ENCODE measurements at places on chromosomes 3 and 15.

GRCh38 chr3:150073031-150073430 lies 102.3 kb upstream of the PFN2 start:
- no peak for DNase-seq

- peak; percentile 23 for DNase-seq
These were observed 29.5 kb upstream of the USP3 start for GRCh38 chr15:63474810-63475316.

DNA sequence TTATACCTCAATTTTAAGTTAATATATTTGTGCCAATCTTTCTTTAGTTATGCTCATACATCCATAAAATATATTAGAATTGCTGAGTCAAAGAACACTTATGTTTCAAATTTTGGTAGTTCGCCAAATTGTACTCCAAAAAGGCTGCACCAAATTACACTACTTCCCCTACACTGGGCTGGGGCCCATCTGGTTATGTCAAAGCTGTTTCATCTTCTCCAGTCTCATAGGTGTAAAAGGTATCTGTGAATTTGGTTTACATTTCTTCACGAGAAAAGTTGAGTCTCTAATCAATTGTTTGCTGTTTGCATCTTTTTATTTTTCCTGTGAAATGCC lies 706 bp downstream of the FSIP1 start:
- DNase-seq, result peak; percentile 11

DNA sequence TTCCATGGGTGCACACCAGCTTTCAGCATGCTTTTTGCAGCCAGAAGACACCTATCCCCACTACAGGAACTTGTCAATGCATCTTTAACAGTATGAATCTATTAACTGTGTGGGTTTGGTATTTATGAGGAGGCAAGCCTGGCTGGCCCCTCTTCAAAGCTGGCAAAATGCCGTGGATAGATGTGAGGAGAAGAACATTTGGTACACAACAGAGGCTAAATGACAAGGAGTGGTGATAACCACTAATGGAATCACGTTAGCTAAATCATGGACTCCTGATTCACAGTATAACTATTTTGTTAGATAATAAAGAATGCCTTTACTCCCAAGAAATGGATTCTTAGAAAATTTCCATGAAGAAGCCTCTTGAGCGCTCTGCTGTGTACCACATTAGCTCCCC lies 187.2 kb downstream of the CLSTN2 start:
- no peak for DNase-seq

GRCh38 chr3:45224824-45225464 lies 1.1 kb downstream of the TMEM158 start:
- DNase-seq, result peak; percentile 8

- peak; percentile 82 for DNase-seq
These were observed at the start of gene ALS2CL for GRCh38 chr3:46693038-46693891. Gene ALS2CL, minus strand, starts transcription at chr3:46693679. Its CDS starts 4,239 bp downstream, at chr3:46689440.

DNA sequence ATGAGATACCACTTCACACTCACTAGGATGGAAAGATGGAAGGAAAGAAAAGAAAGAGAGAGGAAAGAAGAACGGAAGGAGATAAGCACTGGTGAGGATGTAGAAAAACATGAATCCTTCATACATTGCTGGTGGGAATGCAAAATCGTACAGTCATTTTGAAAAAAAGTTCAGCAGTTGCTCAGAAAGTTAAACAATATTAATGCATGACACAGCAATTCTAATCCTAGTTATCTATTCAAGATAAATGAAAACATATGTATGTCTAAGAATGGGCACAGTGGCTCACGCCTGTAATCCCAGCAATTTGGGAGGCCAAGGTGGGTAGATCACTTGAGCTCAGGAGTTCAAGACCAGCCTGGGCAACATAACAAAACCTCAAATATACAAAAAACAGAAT lies 59.1 kb downstream of the SENP7 start:
- no peak for DNase-seq

GRCh38 chr15:71396536-71397125 lies 281.4 kb downstream of the THSD4 start:
- DNase-seq, result no peak

GRCh38 chr3:124174910-124175874 lies 183.3 kb upstream of the ROPN1 start:
- no peak for DNase-seq

DNA sequence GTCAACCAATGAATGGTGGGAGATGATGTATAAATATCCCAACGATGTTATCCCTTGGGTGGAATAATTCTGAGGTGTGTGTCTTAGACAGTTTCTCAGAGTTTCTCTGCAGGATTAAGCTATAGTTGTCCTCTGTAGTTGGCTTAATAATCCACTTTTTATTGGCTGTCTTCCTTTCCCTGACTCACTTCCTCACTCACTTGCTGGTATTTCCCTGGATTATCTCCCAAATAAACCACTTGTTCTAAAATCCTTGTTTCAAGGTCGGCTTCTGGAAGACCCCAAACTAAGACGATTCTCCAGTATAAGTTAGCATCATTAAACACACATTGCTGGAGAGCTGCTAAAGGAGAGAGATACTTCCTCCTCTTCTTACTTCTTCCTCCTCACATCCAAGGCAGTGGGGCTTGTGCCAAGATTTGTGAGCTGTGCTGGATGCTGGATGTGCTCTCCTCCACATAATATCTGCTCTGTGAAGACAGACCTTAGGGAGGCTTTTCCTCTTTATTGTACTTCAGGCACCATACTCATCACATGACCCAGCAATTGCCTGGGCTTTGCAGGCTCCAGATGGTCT lies 22.5 kb upstream of the ROPN1 start:
- DNase-seq, result no peak

GRCh38 chr3:53109190-53109589 lies 21.0 kb downstream of the RFT1 start:
- DNase-seq, result no peak

- DNase-seq, result no peak
These were observed 63.7 kb downstream of the EDEM1 start for GRCh38 chr3:5251196-5251583.

DNA sequence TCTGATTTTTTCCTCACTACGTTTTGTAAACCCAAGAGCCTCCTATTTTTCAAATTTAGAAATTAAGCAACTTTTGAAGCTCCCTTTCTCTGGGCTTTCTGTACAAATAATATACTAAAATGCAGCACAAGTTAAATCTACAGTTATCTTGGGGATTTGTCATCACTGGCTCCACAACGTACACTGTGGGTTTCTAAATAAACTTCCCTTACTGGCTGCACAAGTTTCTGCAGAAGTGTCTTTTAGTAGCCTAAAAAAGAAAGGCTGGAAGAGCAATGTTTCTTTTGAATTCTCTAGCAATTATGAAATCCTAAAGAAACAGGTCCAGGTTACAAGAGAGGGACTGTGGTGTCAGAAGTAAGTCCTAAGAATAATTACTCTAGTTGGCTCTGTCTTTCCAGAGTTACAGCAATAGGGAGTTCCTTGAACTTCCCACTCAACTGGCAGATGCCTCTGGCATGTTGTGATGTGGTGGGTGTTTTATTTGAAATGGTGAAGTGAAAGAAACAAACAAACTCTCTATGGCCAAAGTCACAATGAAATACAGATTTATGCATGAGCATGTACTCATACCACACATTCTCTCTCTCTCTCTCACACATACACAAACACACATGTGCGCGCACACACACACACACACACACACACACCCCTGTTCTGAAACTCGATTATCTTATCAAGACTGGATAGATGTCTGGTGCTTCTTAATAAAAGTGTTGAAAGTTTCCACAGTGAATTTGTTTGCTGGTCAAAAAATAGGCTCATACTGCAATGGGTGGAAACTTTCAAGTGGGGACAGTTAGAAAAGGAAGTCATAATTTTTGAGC lies 198.2 kb downstream of the SSR3 start:
- no peak for DNase-seq

GRCh38 chr3:14142567-14143270 lies 17.9 kb downstream of the TMEM43 start:
- peak; percentile 85 for DNase-seq

DNA sequence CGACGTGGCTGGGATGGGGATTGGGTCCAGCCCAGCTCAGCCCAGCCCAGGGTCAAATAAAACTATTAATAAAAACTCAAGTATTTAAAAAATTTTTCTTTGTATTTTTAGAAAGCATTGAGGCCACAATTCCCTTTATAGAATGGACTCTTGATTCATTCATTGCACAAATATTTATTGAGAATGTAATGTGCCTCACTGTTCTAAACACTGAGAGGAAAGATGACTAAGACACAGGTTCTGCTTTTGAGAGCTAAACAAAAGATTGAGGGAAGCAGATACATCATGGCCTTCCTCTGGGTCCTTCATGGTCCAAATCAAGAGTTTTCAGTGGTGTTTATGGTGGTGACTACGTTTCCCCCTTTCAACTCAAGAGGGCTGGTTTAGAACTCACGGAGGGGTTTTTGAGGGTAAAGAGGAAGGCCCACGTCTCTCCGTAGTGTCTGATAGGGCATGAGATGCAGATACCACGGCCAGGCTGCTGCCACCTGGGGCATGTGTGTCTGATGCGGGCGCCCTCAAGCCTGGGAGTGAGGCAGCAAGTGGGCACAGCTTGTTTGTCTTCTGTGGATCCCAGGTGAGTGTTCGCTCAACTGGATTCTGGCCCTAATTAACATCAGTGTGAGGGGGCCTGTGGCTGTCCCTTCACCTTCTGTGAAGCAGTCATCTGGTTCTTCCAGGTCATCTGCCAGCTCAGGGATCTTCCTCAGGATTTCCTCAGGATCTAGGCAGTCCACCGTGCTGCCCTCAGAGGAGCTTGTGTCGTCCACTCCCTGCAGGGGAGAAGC lies 73.5 kb upstream of the SCN5A start:
- no peak for DNase-seq

GRCh38 chr15:44788748-44789147 lies 52.4 kb downstream of the TRIM69 start:
- DNase-seq, result peak; percentile 5

GRCh38 chr15:39273717-39274411 lies 307.0 kb upstream of the THBS1 start:
- DNase-seq, result no peak

GRCh38 chr3:99780749-99781148 lies 36.9 kb upstream of the CMSS1 start:
- no peak for DNase-seq

DNA sequence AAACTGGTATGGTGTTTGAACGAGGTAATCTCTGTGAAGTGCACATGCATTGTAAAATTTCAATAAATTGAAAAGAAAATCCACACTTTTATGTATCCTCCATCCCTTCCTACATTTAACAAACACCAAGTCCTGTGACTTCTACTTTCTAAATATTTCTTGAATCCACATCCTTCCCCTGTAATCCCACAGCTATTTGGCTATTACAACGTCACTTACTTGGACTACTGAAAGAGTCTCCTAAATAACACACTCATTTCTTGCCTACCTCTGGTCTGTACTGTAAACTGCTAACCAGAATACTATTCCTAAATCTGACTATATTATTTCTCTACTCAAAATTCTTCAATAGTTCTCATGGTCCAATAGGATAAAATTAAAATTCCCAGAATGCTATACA lies 176.1 kb downstream of the NEK10 start:
- DNase-seq, result no peak

DNA sequence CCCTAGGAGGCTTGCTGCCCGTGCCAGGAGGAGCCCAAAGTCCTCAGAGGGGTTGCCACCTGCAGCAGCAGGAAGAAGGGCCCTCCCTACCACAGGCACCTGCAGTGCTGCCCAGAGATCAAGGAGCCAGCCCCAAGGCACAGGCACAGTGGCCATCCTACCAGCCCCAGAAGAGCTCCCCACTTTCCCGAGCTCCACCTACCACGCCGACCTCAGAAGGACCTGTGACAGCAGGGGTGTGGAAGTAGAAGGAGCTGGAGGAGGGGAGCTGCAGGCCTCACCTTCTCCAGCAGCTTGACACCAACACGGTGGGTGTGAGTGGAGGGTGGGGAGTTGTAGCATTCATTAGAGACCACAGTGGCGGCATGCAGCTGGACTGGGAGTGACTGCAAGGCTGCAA lies 485.8 kb downstream of the GABRG3 start:
- DNase-seq, result no peak

- DNase-seq, result no peak
These were observed 161.6 kb downstream of the TCF12 start for GRCh38 chr15:57079931-57080620.

- no peak for DNase-seq
These were observed 114.9 kb downstream of the MCTP2 start for GRCh38 chr15:94346282-94346681.

DNA sequence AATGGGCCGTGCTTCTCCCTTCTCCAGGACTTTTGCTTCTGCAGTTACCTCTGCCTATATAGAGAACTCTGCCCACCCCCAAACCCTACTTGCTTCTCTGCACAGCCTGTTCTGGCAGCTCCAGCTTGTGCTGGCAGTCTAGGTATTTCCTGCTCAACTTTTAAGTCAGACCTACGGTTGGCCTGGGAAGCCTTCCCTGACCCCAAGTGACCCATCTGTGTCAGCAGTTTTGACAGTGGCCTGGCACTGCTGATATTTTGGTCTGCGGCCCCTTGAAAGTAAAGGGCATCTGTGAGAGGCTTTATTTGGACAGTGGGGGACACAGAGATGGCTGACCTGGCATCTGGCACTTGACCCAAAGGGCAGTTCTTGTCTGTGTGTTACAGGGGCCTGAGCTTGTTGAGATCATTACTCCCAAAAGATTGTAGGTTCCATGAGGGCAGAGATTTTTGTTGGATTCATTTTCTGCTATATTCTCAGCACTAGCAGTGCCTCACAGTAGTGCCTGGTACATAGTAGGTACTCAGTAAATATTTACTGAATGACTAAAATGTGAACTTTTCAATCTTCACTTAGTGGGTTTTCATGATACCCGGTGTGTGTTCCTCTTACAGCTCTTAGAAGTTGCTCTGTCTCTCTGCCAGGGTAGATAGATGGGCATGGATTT lies 55.2 kb upstream of the TRAK1 start:
- no peak for DNase-seq

DNA sequence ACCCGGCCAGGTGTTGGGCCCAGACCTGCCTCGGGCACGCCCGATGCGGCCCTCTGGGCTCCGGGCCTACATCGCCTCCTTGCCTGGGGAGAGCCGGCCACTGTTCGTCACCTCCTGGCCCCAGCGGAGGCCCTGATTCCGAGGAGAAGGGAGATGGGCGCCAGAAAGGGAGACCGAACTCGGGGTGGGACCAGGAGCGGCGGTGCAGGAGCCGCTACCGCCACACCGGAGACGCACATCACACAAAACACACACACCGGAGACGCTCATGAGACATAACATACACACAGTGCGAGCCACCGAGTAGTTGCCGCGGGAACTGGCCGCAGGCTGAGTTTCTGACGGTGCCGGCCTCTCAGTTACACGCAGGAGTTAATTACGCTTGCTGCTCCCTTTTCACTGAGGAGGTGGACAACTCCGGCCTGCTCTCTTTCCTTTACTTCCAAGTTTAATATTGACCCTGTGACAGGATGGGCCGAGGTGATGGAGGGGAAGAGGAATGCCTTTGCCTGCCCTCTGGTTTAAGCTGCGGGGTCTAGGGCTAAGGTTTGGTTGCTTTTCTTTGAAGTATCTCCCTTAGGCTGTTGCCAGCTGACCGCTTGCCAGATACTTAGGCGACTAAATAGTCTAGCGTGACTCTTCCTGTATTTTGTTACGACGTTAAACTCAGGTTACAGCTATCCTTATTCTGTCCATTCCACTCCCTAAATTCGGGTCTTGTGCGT lies 570 bp downstream of the PCNP start:
- peak; percentile 66 for DNase-seq

All from CD4-positive, alpha-beta T cell treated with Interleukin-12 subunit alpha and Interleukin-12 subunit beta, for 1 hour (primary cell).